ENCODE measurements at places on chromosomes 11 and 22.

GRCh38 chr11:14317659-14318325, 41.2 kb downstream of the RRAS2 start:
- no peak for DNase-seq

DNA sequence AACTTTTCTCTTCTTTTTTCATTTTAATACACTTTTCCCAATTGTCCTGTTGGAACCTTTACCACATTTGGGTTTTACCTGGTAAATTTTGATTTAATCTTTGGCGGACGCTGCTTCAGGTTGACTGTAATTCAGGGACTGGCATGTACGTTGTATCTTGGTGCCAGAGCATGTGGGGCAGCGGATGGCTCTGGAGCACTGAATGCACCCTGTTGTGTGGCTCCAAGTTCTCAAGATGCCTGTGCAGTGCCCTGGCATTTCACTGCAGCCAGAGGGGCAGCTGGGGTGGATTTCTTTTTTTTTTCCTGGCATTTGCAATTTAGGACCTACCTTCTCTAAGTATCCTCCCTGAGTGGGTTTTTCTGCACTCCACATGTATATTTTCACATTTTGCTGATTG, 242.2 kb downstream of the BLID start:
- DNase-seq, result no peak

- DNase-seq, result no peak
Measured at GRCh38 chr11:86176165-86176884, 68.2 kb upstream of the EED start.

DNA sequence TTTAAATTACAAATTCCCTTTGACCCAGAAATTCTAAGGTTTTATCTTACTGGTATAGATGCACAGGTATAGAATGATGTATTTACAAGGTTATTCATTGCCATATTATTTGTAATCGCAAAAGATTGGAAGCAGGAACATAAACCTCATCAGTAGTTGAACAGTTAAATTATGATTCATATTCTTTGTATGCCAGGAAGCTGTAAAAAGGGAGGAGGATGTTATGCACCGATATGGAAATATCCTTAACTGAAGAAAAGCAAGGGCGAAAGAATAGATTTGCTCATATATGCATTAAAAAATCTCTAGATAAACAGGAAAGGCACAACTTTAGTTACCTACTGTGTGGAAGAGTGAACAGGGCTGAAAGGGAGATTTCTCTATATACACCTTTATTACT, 36.7 kb downstream of the PPFIA1 start:
- no peak for DNase-seq

- DNase-seq, result no peak
Measured at GRCh38 chr11:114279792-114280546, 16.2 kb upstream of the NNMT start.

- peak; percentile 84 for DNase-seq
Measured at GRCh38 chr22:46462726-46463371, 74.6 kb downstream of the CELSR1 start.

- no peak for DNase-seq
Measured at GRCh38 chr11:27296497-27296896, 66.5 kb downstream of the CCDC34 start.

DNA sequence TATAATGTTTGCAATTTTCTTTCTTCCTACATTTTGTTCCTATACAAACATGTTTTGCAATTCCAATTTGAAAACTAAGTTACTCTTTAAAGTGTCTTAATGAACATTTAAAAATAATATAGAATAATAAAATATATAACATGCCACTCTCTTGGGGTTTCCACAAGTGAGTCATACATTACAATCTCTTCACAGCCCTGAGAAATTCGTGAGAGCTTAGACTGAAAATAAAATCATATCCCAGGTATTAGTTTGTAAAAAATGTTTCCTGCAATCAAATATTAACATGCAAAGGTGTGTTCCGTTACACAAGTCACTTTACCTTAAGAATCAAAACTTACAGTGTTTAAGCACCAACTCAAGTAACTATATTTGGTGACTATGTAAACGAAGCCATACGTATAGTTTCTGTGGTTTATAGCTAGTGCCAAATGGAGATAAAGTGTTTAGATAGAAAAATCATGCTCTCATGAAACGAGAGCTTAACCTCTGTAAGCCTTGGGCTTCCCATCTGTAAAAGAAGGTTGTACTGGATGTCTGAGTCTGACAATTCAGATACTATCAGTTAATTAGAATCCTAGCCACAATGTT, 253.6 kb upstream of the ANO3 start:
- no peak for DNase-seq

- peak; percentile 97 for DNase-seq
Measured at GRCh38 chr22:23849009-23850006, 8.4 kb upstream of the SLC2A11 start.

GRCh38 chr22:41687901-41688364, 734 bp downstream of the SNU13 start:
- DNase-seq, result peak; percentile 68

DNA sequence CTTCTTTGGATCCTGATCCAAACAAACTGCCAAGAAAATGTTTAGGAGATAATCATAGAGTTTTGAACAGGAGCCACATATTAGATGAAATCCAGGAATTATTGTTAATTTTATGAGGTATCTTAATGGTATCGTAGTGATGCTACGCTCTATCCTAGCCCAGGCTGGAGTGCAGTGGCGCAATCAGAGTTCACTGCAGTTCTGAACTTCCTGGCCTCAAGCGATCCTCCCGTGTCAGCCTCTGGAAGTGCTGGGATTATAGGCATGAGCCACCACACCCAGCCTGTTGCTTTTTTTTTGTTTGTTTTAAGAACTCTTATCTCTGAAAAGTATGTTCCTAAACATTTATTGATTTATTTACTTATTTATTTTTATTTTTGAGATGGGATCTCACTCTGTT, 2.4 kb downstream of the GSTT4 start:
- DNase-seq, result no peak

DNA sequence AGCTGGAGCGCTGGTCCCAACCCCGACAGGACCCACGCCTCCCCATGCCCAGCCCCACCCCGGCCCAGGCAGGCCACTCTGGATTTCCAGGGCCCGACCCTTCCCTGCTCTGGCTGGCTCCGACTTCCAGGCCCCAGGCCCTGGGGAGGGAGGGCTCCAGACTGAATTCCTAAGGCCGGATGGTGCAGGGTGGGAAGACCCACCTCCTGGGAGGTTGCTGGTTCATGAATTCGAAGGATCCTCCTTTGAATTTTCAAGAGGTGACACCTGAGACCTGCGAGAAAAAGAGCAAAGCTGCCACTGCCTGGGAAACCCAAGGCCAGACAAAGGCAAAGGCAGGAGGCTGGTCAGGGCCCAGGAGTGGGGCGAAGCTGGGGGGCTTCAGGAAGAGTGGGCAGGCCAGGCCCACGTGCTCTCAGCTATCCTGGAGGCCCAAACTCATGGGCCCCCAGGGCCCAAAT, 47.0 kb upstream of the LINC01488 start:
- peak; percentile 93 for DNase-seq

DNA sequence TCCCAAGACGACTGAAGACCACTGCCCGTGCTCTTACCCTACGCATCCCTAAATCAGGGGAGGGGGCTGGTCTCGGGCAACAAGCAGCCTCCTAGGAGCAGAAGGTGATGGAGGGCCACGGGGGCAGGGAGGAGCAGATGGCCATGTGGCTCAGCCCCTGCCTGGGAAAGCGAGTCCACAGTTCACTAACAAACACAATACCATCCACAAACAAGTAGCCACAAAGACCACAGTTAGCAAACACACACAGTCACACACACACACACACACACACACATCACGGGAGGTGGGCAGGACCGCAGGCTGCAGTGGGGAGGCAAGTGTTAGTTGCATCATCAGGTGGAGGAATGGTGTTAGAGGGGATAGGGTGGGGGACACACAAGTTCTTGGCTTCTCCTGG, 13.2 kb upstream of the FXYD2 start:
- peak; percentile 45 for DNase-seq

DNA sequence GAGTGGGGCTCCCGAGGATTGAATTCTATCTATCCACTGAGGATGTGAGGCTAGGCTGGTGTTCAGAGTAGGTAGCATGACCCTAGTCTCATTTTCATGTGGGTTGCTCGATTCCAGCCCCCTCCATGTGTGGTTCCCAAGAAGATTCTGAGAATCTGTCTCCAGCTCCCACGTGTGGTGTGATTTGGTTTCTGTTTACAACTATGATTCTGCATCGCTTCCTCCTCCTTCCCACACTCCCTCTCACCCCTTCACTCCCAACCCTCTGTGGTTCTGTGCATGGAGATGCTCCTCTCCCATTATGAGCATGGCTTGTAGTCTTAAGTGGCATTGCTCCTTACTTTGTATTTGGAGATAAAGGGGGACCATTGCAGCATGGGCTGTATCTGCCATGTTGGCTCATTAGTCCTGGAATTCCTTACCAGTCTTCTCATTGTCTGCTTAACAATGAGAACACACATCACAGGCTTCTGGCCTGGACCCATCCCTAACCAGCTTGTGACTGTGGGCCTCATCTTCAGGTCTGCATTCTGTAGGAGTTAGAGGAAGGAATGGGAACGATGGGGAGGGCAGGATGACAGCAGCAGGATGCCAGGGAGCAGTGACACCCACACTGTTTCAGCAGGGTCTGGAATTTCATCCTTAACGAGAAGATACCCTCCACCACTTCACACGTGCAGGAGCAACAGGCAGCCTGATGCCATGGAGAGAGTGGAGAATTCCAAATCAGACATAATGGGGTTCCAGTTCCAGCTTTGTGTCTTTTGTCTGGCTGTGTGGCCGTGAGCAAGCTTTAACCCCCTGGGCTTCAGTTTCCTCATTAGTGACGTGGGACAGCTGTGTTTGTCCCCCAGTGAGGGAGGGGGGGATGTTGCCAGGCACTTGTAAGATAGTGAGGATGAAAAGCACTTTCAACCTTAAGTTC, 86.0 kb downstream of the CCDC81 start:
- no peak for DNase-seq

DNA sequence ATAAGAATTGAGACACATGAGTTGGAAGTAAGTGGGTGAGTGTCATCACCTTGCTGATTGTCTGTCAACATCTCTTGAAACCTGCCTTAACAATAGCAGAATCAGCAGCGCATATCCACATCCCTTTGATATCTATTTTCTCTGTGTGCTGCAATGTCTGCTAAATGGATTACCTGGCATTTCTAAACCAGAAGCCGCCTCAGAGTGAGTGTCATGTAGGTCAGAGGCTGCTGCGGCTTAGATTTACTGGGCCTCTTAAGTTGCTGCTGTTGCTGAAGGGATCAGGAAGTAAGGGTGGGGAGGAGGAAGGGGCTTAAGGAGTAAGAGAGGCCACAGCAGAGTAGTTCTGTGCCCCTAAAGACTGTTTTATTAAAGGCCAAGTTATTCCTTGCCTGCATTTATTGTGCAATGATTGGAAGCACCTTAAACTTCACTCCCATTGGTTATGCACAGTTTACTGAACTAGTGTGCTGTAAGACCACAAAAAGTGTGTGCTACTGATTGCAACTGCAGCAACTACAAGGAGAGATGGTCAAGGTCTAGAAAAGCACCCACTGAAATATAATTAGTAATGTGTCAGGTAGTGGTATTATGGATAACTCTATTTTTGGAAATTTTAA, 29.8 kb upstream of the TMEM41B start:
- no peak for DNase-seq

DNA sequence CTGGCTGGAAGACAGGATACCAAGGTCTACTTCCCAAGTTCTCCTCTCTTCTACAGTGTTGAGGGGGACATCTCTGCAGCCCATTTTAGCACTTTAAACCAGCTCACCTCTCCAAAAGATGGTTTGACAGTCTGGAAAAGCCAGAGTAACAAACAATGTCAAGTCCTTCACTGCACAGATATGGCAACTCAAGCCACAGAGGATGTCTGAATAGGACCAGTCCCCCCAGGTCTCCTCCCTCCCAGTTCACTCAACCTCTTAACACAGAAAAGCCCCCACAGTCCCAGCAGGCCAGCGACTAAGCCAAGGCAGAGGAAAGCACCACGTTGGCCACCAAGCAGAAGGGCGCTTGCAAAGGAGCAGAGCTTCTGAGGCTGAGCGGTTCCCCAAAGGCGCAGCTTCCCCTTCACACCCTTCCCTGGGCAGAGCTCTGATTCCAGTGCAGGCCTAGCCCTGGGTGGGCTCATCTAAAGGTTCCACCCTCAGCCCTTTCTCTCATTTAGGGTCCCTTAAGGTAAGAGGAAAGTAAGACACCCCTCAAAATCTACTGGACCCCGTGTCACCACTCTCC, 62.7 kb downstream of the PAK1 start:
- DNase-seq, result peak; percentile 59

DNA sequence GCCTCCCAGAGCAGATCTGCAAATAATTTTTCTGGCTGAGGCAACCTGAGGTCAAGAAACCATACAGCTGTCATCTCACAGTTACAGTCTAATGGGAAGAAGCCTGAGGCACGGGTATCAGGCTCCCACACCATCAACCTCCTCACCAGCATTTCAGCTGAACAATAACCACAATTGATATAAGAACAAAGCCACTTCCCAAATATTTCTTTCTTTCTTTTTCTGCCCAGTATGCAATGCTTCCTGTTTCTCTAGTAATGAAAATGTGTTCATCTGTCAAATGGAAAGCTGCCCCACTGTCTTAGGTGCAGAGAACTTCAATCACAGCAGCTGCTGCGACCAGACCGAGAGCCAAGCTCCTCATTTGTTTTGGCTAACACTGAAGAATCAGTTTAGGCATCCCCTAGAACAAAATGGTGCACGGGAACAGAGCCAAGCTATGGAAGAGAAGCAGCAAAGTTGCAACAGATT, 108.4 kb downstream of the BLID start:
- DNase-seq, result no peak

GRCh38 chr11:2974272-2974671, 17.9 kb downstream of the NAP1L4 start:
- no peak for DNase-seq

GRCh38 chr11:130831506-130831905, 84.8 kb downstream of the SNX19 start:
- no peak for DNase-seq

- no peak for DNase-seq
Measured at GRCh38 chr11:59185386-59185945, 13.5 kb downstream of the DTX4 start.

GRCh38 chr11:45501392-45502225, 163.8 kb downstream of the CHST1 start:
- peak; percentile 45 for DNase-seq

GRCh38 chr11:48064306-48064705, 83.9 kb downstream of the PTPRJ start:
- DNase-seq, result no peak
